Panc1 (cell line): ENCODE measurements at places on chromosomes 3 and 15.

GRCh38 chr3:10406414-10406813, 85.5 kb upstream of the SEC13 start:
- DNase-seq: no peak

DNA sequence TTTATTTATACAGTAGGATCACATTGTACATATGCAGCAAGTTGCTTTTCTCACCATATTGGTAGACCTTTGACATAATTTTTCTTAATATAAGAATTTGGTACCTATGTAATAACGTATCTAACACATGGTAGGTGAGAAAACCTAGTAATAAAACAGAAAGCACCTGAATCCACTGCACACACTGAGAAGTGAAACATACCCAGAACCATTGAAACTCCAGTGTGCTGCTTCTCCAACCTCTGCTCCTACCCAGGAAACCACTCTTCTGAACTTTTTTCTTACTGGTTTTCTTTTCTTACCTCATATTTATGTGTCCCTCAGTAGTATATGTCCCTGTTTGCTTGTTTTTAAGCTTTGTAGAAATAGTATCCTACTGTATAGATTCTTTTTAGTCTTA, 293.0 kb downstream of the UBE2E2 start:
- no peak for DNase-seq

DNA sequence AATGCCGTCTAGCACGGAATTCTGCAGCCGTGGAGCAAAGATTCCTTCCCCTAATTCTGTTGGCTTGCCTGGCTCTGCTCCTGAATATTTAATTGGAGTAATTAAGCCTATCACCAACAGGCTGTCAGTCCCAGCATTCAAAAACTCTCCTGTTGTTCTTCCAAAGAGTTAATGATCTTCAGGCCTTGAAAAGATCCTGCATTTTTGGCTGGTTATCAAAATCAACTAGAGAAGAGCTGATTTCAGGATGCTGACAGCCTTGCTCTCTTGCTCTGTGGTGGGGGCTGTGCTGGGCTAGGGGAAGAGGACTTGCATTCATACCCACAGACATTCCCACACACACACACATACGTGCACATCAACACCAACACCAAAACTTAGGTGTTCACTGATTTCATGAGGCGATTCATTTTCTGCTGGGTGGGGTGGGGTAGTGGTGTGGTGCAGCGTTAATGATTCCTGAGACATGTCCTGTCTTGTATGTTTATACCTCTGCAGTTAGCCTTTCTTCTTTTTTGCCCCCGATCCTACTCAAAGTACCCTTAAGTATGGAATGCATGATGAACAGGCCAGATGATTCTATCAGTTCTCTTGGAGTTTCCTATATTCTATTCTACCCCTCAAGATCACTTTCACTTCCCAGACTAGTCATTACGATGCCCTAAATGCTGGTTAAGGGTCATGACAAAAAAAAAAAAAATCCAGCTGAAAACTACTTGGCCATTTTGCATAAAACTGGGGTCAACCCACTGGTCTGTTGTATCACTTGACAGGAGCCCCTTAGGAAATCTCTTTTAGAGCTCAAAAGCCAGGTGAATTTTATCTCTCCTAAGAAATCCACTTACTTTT, 42.3 kb downstream of the CPN2 start:
- no peak for DNase-seq

- DNase-seq: no peak
These were observed 39.1 kb downstream of the MYO1E start for GRCh38 chr15:59333401-59334075.
